ENCODE measurements at places on chromosomes 6 and 20.

DNA sequence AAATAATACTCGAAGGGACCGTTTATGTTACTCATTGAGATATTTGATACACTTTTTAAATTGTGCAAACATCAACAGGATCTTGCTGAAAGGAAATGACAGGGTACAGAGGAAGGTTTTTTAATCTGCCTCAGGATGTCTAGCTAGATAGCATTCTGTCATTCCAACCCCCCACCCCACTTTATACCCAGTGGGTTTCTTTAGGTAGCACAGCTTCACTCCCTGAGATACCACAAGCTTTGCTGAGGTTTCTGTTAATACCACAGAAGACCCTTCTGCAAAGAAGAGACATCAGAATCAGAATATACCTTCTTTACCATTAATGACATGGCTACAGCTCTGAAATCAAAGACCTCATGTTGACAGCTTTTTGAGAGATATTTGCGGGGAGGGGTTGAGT, 1.3 kb downstream of the PHACTR2 start:
- DNase-seq, result no peak

DNA sequence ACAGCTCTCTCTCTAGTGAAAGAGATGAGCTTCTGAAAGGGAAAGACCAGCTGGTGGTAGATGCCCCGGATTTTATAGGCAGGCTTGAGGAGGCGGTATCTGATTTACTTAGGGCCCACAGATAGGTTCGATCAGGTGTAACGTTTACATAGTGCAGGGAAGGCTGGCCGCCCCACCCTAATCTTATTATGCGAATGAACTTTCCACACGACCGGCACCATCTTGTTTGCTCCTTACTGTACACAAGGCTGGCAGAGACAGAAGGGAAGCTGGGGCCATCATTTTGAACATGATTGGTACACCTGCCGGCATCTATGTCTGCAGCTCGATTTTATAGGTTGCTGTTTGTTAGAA, 212.0 kb upstream of the JARID2 start:
- no peak for DNase-seq

DNA sequence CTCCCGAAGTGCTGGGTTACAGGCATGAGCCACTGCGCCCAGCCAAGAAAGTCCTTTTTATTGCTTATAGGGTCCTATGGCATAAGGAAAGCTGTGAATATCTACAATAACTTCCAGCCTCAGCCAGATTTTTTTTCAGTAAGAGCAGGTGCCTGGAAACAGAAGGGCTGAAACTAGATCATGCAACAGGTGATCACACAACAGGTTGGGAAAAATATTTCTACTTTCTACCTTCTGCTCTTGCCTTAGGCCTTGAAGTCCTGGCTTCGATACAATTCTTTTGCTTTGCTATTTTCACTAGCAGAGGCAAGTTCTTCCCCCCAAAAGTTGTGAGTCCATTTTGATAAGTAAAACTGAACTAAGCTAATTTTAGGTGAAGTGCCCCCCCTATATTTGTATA, 9.7 kb upstream of the FBXO30 start:
- DNase-seq, result no peak

DNA sequence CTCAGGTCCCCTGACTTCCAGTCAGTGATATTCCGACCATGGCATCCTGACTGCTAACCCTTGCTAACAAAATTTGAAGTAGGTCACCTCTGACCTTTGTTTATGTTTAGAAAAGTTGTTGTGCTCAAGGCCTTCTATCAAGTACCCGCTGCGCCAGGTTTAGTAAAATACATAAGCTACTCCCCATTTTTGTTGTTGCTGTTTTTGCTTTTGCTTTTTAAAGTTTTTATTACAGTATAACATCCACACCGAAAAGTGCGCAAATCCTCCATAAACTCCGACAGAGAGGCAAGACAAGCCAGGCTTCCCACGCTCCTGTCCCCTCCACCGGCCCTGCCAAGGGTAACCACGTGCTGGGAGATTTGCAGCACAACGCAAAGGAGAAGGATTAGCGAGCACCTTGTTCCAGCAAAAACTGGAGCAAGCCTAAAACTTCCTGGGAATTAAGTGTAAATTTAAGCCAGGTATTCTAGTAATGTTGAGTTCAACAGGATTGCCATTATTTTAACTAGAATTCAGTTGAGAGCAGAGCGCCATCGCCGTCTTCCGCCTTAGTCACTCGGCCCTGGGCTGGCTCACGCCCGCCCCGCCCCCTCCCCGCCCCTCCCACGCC, 17.8 kb upstream of the HMGN4 start:
- DNase-seq, result no peak

DNA sequence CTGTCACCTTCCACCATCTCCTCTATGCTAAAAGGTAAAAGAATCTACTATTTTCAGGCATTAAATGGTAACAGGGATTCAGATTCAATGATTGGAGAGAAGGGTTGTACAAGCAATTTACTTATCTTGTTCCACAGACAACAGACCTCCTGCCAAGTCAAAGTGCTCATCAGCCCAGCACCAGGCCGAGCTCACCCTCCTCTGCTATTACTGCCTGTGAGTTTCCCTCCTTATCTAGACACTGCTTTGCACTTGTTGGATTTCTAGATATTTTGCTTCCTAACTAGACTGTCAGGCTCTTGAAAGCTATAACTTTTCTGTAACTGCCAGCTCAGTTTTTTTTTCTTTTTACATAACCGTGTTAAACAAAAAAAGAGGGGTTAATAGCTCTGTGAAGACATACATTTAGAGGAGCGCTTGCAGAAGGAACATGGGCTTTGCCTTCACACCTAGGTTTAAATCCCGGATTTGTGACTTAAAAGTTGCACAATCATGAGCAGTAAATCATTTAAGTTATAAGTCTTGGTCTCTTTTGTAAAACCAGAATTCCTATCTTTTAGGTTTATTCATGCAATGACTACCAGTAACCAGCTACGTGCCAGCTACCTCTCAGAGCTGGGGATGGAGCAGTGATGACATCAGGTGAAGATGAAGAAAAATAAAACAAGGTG, 1.1 kb upstream of the FAM162B start:
- no peak for DNase-seq

DNA sequence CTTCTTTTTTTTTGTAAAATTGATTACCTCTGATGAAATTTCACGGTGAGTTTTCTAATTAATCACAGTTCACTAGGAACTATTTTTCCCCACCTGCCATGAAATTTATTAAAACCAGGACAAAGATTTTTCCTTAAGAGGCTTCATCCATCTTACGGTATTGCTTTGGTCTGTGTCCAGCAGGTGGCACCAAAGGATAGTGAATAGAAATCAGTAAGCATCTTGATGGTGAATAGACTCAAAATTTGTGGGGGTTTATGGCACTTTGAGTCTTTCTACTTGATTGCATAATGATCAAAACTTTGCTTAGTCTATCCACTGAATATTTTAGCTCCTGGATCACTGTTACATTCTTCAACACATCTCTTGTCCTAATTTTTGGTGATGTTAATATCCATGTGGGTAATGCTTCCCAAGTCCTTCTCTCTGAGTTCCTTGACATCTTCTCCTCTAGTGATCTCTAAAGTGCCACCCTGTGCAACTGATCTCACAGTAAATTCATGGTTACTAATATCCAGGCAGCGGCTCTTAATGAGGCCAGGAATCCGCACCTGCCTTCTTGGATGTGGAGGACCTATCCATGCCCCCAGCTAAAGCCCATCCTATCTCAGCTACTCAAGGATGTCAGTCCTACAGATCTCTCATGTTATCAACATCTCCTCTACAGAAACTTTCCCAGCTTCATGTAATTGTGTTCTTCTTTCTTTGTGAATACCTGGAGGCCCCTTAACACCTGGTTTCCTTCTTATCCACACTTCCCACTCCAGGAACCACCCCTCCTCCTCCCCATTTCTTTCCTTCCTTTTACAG, 54.5 kb downstream of the STMND1 start:
- DNase-seq, result peak; percentile 89

DNA sequence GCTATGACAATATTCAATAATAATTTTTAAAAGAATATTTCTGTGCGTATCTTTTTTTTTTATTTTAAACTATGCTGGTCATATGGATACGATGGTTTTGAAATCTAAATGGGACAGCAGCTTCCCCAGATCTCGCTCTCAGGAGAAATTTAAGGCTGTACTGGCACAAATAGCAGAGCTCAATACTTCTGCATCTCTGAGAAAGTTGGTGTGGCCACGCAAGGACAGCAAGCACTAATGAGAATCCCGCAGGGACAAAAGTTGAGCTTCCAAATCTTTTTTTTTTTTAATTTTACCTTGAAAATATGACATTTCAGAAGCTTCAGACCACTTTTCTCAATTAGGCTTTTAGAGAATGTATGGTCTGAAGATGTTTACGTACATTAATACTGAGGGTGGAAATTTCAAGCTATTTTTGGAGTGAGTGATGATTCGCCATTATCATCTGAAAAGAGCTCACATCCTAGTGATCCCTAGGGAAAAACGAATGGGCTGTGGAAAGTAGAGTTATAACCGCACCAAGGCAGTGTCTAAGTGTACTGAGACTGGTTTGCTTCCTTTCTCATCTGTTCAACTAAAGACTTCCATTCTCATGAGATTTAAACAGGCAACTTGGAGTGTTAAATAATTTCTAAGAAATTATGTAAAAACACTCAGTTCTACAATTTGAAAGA, 840.0 kb downstream of the C6orf118 start:
- DNase-seq, result no peak

GRCh38 chr6:143965503-143966171, 42.4 kb downstream of the PLAGL1 start:
- DNase-seq, result no peak

DNA sequence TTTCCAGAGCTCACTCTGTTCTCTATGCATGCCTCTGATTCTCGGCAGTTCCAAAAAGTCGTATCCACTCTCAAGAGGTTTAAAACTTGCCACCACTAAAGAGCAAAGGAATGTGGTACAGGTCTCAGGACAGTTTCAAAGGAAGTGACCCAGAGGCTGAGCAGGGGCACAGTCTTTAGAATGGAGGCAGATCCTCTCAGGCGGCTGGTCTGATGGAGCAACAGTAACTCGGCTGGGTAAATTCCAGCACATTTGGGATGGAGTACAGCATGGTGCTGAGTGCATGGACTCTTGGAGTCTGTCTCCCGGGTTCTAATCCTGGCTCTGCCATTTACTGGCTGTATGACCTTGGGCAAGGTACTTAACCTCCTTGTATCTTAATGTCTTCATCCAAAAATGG, 88.1 kb upstream of the BACH2 start:
- no peak for DNase-seq

DNA sequence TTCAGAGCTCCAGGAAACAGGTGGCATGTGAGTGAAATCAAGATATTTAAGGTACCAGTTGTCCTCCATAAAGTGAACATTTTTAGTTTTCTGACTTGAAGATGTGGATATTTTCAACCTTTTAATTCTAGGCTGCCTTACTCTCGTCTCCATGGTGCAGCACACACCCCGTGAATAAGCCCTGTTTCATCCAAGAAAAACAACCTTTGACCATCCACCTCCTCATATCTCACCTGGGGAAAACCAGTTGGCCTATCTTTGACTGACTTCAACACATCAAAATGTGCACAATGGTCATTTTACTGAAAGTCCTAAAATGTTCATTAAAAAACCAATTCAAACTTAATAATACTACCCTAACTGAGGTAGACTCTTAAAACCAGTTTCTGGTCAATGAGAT, 73.8 kb upstream of the CD2AP start:
- no peak for DNase-seq

- peak; percentile 32 for DNase-seq
Measured at GRCh38 chr6:21596145-21596948, 2.8 kb downstream of the SOX4 start.

DNA sequence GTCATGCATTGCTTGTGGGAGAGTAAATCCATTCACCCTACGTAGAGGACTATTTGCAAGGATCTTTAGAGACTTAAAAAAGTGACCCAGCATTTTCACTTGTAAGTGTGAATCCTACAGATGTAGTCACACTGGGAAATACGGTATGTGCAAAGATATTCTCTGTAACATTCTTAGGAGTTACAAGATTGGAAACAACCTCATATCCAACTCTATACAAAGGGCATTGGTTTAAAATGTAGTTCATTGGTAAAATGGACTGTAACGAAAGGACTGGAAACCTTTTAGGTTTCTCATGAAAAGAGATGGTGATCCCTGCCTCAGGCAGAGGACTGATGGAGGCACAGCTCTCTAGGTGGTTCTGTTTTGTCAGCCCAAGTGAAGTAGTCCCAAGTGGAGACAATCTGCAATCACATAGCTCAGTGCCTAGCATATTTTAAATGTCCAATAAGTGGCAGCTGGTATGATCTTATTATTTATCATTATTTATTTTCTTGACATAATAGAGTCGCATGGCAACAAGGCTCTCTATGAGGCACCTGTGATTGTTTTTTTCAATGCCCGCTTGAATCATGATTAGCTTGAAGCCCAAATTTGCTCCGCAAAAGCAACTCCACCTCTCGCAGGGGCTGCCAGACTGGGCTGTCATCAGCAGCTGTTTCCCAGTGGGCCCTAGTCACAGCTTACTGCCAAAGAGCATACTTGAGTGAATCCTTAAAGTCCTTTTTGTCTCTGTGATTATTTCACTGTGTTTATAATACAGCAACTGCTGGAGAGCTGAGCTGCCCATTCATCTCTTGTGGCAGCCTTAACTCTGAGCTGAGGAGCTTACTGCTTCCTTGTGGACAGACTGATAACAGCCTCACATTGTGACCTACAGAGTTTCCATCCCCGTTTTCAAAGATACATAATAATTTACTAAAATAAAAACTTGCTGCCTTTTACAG, 19.8 kb upstream of the ENPP1 start:
- DNase-seq, result no peak

DNA sequence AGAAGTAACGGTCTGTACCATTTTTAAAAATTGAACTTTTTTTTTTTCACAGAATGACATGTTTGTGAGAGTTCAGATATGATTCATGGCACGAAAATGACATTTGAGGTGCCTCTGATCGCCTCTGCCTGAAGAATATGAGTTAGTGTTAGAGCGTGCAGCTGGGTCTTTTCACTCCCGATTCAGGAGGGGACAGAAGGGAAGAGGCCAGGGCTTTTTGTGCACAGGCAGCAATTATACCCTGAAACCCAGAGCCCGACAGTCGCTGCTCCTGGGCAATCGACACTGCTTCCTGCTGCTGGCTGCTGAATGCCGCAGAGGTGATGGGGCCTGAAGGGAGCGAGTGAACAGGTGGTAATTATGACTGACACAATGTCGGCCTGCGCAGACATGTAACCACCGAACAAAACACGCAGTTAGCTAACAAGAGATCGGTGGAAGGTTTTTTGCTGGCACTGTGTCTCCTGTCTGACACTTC, 652.0 kb upstream of the NOX3 start:
- no peak for DNase-seq

DNA sequence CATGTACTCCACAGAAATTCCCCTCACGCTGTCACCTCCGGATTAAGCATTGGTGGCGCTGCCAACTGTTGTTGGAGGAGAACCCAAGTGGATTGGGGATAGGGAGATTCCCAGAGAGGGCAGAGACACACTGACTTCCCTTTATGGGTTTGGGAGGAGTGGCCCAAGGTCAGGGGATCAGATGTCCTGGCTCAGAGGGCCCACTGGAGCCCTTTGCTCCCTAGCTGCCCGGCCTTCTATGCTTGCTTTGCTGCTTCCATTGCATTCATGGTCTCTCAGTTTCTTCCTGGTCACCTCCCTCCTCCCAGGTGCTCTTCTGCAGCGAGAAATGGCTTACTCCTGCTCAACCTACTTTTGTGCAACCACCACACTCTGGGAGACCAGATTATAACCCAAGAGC, 14.3 kb downstream of the CUL9 start:
- DNase-seq, result no peak

Data from omental fat pad (tissue), 4 donors.